Posterior cingulate gyrus (tissue), 11 donors: ENCODE measurements at places on chromosomes 12 and 14.

DNA sequence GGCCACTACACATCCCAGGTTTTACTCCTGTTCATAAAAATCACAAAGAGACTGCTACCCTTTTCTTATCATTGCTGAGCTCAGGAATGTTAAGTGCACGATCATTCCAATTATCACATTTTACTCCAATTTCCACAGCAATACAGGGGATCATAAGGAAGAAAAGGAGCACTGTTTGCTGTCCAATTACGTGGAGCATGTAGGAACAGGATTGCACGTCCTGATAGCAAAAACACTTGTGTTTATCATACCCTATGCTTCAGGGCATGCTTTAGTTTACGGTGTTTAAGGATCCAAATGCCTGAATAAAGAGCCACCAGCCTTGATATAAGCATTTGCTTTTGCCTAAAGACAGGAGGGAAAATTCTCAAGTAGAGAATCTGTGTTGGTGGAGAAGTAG lies 155.4 kb upstream of the EGLN3 start:
- no peak for DNase-seq

DNA sequence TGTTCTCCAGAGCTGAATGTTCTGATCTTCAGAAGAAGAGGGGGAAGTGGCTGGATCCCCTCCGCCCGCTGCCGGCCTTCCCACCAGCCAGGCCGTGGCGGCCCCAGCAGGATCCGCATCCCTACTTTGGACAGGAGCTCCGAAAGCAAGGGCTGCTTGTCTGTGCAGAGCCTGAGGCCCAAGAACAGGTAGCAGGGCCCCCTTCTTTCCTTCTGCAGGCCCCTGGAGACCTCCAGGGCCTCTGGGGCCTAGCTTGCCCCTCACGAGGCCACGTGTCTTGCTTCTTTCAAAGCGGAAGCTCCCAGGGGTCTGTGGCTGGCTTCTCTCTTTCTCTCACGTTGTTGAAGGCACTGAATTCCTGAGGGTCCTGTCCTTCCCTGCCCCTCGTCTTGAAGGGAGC lies 13.2 kb downstream of the PGF start:
- DNase-seq, result no peak

GRCh38 chr12:212415-212714 lies 1.6 kb downstream of the SLC6A12 start:
- peak; percentile 24 for DNase-seq

DNA sequence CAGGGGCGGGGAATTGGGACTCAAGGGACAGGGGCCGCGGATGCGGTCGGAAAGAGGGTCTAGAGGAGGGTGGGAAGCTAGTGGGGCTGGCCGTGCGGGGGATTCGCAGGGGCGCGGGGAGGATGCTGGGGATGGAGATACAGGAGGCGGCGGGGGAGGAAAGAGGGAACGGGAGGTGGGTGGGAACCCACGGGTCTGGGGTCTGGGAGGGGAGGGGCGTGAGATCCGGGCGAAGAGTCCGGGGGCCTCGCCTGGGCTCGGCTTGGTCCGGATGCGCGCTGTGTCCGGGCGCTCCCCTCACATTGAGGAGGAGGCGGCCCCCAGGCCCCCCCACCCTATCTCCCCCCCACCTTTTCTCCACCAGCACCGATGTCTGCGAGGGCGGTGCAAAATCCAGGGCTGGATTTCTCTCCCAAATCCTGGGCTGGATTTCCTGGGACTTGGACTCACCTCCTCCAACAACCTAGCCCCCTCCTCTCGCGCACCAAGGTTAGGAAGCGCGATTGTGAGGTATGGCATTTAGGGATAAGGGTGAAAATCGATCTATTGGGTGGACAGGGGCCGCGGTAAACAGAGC lies at the start of gene AGAP2:
AGAP2 (minus strand) TSS at position 82 of the 577 bp plus-strand sequence. CDS start 496 bp downstream, outside the sequence.
- DNase-seq, result peak; percentile 62

GRCh38 chr14:25136811-25137210 lies 86.9 kb upstream of the STXBP6 start:
- DNase-seq, result no peak

GRCh38 chr14:41607304-41607775 lies 664 bp downstream of the LRFN5 start:
- no peak for DNase-seq
